ENCODE measurements at places on chromosomes 16 and 17. TPM values are rescaled to one million over a fixed set of nuclear protein-coding genes. Genes with fewer than 3 reads are reported as not detected.
A peak's percentile ranks its signal among the peaks of the same experiment; 100 is the strongest.

Gene GLIS2
- polyA plus RNA-seq: 25.8 TPM

DNA sequence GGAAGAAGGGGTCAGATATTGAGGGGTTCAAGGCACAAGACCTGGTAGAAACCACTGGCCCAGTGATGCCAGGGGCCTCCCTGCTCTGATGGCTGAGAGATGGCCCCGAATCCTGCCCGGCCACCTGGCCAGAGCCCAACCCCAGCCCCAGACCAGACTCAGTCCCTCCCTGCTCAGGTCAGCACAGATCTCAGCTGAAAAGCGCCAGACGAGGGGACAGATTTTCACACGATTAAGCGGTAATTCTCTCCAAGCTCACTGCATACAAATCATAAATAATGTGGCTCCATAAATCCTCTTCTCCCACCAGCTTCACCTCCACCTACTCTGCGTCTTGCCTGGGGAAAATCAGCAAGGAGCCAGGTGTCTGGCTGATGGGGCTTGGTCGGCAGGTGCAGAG, 57.1 kb downstream of the ENGASE start:
- DNase-seq: no peak

Gene ARL4D
- 10.7 TPM for polyA plus RNA-seq

Gene SOX15
- 2.3 TPM for polyA plus RNA-seq

- no peak for DNase-seq
Observed at GRCh38 chr17:81491181-81491581, 21.4 kb downstream of the ACTG1 start.

Gene CD300H
- not detected for polyA plus RNA-seq

DNA sequence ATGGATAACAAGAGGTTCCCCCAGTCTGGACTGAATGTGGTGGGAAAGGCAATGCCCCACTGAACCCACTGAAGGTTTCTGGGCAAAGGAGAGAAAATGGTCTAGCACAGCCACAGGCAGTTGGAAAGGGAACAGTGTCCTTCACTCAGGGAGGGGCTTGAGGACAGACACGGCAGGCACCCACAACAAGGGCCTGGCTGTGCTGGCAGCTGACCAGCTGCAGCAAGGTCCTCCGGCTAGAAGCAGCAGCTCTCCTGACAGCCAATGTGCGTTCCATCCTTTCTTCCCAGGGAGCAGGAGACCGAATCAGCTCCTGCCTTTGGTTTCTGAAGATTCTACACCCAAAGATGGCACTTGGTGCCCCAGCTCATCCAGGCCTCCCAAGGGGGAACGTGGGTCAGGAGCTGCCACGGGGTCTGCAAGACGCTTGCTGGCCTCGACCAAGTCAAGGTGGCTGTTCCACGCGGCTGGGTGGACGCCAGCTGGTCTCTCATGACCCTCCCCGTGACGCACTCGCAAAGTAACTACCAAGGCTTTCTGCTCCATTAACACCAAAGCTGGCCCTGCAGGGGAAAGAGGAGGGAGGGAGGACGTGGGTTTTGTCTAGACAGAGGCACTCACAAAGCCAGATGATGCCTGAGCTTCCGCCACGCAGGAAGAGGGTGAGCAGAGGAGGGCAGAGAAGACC, 11.1 kb downstream of the ABR start:
- no peak for DNase-seq

Gene ADGRG1
- polyA plus RNA-seq: 7.4 TPM

Gene NCBP3
- polyA plus RNA-seq: 66.5 TPM

- no peak for DNase-seq
Observed at GRCh38 chr17:32590974-32591373, 104.2 kb downstream of the CDK5R1 start.

DNA sequence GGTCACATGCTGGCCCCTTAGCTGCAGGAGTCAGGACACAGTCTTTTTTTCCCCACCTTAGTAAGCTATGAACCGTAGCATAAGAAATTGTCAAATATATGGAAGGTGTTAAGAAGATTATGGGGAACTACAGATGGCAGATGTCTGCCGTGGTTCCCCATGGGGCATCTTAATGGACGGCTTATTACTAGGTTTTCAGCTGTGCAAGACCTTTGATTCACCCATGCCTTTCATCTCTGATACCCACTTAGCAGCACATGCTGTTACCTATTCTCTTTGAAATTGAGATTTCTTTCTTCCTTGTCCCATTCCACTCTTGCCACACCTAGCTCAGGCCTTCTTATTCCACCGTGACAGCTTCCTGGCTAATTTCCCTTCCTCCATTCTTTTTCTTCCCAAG, 70.7 kb downstream of the RPTOR start:
- DNase-seq: no peak

Gene KRTAP17-1
- polyA plus RNA-seq: not detected

Gene SERPINF2
- 1.7 TPM for polyA plus RNA-seq

DNA sequence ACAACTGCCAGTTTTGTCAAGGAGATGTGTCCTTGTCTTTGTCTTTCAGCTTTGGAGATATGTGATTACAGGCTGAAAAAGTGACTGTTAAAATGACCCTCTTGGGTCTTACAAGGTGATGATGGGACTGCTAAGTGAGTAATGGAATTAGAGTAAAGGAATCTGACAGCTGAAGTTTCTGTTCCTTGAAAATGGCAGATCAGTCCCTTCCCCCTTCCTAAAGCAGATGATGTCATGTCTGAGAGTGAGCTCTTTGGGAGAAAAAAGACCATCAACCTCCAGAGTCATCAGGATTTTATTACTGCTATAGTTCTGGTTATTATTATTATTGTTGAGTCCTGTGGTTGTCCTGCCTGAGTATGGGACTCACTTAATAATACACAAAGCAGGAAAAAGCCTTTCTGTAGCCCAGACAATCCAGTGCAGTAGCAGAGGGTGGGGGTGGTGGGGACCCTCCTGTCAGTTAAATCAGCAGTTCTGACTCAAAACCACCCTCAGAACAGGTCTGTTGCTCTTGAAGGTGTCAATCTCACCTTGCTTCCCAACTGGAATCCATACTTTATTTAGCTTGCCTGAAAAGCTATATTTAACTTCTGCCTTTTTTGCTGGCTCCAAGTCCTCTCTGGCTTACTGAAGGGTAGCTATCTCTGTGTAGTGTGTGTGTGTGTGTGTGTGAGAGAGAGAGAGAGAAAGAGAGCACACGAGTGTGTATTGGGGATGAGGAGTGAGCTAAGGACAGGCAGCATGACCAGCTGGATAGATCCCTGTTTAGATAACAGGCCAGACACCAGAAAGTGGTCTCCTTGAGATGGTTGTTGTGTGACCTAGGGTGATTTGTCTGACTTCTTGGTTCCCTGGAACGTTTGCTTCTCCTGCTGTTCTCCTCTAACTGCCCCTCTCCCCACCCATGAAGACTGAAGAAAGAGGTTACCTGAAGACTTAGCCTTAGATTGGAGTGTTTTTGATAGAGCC, 4.9 kb downstream of the HROB start:
- no peak for DNase-seq

Gene NDRG4
- polyA plus RNA-seq: 13.4 TPM

GRCh38 chr17:35161281-35161761, 13.7 kb downstream of the UNC45B start:
- no peak for DNase-seq

Gene KRT39
- polyA plus RNA-seq: 2.9 TPM

Gene KRT36
- polyA plus RNA-seq: not detected

DNA sequence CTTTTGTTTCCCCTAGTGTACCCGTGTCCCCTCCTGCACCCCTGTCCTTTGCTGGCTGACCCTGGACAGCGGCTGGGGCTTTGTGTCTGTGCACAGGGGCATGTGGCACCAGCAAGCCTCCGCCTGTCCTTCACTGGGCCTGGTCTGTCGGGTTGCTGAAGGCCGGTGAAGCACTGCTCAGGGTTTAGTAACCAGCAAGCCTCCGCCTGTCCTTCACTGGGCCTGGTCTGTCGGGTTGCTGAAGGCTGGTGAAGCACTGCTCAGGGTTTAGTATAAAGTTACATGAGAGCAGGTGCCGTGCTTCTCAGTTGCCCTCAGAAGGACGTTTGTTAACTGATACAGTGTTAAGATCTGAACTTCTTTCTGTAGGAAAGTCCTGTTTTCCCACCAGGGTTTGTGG, 33.8 kb downstream of the DEF8 start:
- DNase-seq: no peak

GRCh38 chr16:88511906-88512305, 58.3 kb upstream of the ZC3H18 start:
- DNase-seq: no peak

- no peak for DNase-seq
Observed at GRCh38 chr17:17849147-17849820, 12.5 kb upstream of the SREBF1 start.

DNA sequence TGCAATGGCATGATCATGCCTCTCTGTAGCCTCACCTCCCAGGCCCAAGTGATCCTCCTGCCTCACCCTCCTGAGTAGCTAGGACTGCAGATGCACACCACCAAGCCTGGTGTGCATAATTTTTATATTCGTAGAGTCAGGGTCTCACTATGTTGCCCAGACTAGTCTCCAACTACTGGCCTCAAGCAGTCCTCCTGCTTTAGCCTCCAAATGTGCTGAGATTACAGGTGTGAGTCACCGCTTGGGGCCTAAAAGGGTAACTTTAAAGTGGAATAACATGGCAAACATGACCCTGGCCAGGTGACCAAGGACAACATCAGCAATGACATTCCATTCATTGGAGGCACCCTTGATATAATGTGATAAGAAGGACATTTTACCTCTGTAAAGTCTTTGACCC, 26.1 kb downstream of the HSBP1 start:
- DNase-seq: no peak

GRCh38 chr16:81645925-81646324, 133.2 kb upstream of the PLCG2 start:
- DNase-seq: no peak

- no peak for DNase-seq
Observed at GRCh38 chr17:48532261-48532660, 1.4 kb upstream of the HOXB1 start.

- DNase-seq: peak; percentile 74
Observed at GRCh38 chr16:2040787-2041522, 6.7 kb downstream of the NTHL1 start.

DNA sequence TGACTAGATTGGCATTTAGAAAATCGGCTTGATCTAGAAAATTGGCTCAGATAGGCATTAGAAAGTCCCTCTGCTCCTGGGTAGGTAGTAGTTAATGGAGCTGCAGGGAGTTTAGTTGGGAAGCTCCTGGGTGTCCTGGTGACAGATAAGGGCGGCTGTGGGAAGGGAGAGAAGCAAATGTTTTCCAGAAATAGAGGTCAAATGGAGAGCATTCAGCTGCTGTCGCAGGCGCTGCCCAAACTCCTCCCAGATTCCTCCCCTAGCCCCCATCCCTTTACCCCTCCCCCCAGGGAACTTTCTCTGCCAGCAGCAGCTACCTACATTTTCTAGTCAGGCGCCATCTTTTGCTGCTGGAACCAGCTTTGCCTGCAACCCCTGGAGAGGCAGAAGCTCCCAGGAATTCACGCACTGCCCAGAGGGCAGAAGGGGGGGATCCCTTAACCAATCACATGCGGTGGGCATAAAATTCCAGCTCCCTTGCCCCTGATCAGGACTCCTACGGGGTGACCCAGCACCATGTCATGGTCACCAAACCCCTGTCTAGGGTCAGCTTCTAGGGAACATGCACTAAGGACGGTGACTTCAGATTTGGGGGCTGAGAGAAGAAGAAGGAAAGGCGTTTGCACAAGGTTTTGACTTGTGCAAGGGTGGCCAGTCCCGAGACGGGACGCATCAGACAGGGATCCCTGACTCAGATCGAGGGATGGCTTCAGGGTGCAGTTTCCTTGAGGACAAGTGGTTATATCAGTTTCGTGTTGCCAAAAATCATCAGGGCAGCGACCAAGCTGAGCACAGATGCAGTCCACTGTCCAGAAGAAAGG, 43.8 kb downstream of the SOCS1 start:
- no peak for DNase-seq

Gene P4HB
- polyA plus RNA-seq: 366 TPM

DNA sequence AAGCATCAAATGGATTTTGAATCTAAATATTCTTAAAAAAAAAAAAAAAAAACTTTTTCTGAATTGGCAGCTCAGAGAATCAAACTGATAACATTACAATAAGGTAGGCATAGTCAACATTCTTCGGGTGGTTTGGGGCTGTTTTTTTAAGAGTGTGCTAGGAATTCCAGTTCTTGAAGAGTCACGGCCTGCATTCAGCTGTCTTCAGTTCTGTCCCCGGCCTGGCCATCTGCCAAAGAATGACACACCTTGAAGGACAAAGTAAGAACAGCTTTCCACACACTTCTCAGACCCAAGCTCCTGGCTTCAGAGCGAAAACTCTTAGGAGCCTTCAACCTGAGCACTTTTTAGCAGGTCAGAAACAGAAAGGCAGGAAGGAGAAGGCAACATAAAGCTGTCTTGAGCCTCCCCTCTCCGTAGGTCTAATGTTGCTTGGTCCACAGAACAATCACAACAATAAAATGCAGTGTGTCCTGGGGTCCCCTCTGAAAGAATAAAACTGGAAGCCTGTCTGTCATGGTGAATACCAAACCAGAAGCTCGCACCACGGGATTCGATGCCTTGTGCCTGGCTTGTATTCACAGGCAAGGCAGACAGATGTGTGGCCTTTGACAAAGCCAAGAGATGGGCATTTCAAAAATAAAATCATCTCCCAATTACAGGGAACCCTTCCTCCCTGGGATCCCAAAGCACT, 524.4 kb upstream of the ZFHX3 start:
- DNase-seq: peak; percentile 17

DNA sequence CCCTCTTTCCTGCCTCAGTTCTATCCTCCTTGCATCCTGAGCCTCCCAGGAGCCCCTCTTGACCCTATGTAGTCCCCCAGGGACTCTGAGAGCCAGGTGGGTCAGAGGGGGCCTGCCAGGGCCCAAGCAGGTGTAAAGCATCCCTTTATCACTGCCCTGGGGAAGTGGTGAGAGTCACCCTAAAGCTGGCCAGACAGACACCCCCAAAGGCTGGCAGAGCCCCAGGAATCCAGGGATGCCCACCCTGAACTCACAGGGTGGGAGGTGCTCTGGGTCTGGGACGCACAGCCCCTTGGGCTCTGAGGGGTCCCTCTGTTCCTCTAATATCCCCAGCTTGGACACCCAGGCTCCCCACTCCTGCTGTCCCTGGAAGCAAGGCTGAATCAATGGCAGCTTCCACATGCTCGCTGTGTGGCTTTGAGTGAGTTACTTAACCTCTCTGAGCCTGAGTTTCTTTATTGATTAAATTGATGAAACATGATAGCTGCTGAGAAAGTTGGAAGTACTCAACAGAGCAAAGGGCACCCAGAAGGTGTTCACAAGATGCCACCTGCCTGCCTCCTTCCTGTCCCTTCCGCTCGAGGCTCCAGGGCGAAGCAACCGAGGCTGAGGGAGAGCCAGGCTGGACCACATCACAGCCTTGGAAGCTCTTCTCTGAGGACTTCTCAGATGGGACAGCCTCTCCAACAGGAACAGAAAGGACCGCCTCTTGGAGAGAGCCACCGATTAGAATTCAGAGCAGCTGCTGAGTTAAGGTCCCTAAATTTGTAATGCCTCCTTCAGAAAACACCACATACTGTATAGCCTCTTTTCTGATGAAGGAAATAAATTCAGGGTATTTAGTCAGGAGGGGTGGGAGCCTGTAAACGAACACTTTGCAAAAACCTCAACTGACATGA, 67.1 kb upstream of the DOC2B start:
- no peak for DNase-seq

GRCh38 chr16:62872339-62872738, 836.1 kb upstream of the CDH8 start:
- DNase-seq: no peak

- peak; percentile 25 for DNase-seq
Observed at GRCh38 chr16:19588661-19589060, 33.2 kb downstream of the VPS35L start.
